Common myeloid progenitor, CD34-positive (primary cell): ENCODE measurements at places on chromosomes 4 and X.
A peak's percentile ranks its signal among the peaks of the same experiment; 100 is the strongest.

- peak; percentile 61 for DNase-seq
Observed at GRCh38 chr4:182478475-182478874, 235.3 kb downstream of the TENM3 start.

DNA sequence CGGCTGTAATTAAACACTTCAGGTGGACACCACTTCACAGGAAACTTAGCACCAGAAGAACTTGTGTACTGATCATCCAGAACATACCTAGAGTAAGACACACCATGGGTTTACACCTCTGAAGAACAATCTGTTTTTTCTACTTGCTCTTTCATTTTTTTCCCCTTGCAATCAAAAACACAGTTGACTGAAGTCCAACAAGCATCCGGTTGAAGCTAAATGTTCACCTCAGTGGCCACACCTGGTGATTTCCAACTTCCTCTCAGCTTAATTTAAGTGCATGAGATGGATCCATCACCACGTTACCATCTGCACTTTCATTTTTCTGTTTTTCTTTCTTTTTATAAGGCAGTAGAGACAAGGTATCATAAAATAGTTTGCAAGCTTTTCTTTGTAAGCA, 4.9 kb upstream of the TXK start:
- no peak for DNase-seq

DNA sequence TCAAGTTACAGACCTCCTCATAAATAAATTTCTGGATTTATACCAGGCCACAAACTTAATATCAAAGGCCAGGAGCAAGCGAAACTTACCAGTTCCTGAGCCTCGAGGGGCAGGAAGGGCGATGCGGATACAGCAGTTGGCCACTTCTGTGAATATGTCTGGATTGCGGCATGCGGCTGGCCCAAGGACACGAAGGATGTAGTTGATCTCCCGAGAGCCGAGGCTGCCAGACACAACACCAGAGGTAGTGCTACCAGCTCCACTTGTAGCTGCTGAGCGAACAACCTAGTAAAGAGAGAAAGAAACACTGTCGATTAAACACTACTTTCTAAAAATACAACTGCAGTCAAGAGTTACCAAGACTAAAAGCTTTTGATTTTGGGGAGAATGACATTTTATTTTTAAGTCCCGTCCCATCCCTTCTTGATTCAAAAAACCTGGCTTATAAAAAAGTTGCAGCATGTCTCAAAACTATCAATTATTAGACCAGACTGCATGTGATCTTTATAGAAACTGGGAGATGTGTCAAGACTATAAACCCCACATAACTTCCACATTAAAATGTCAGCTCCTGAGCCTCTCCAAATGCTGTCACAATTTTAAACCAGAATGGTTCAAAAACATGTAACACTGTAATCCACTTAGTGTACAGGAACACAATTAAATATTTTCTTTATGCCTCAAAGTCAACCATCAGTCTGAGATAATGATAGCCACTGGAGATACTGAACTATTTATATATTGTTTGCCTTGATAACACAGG, 105.6 kb downstream of the HUWE1 start:
- DNase-seq = no peak

- peak; percentile 70 for DNase-seq
Observed at GRCh38 chr4:171639540-171639939, 173.7 kb upstream of the GALNTL6 start.

DNA sequence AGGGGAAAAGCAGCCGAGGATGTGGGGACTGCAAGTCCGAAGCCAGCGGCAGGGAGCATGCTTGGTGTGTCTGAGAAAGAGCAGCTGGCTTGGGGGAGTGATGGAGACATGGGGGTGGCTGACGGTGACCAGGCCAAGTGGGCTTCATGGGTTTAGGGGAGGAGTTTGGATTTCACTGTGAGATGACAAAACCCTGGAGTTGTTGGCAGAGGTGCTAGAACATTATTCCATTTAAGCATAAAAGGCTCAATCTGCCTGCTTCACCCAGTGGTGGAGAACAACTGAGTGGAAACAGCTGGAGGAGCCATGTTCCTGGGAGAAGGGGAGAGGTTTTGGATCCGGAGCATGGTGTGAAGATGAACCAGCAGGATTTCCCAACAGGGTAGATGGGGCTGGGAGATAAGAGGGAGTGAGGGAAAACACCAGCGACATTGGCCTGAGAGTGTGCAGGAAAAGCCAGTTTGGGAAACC, 318.0 kb upstream of the TAPT1 start:
- no peak for DNase-seq

DNA sequence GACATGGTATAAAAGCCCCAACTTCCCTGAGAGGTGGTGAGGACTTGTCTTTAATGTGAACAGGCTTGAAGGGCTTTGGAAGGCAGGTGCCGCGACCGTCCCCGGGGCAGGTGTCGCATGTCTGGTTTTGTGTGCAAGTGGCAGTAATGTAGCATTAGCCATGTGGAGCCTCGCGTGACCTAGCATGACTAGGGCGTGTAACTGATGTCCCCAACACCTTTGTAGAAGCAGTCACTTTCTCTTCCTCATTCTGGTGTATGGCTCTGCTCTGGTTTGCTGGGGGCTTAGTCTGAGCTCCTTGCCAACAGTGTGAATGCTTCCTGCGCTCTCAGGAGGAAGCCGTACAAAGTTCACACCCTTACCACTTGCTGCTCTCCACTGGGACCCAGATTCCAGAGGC, 145.7 kb downstream of the AMMECR1 start:
- no peak for DNase-seq

DNA sequence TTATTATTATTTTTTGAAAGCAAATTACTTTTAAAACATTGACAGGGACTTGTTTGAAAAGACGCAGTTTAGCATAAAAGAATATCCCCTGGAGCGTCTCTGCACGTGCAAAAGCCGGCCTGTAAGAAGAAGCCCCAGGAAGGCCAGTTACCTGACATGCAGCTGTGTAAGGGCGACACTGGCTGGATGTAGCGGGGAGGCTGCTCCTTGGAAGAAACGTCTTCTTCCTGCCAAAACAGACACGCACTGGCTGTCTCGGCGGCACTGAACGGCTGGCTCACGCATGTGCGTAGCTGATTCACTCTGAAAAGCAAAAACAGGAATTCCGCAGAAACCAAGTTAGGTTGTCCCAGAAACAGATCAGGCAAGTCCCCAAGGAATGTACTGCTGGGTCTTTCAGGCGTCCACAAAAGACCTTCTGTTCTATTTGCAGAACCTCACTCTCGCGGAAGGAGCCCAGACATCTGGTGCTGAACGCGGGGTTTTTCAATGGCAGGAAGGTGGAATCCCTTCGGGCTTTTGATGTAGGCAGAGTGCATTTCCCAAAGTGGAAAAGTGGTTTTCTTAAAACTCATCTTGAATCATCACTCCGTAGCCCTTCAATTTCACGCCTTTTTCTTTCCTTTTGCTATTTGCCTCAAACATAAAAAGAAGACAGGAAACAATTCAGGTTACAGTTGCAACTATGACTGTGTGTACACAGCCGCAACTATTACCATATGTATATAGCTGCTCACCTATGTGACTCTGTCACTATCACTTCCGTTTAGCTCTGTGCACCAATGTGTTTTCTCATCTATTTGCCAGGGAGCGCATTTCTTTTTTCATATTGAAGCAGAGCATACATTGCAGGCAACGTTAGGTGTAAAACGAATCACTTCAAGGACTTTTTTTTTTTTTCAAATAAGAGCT, 38.1 kb upstream of the ARSH start:
- no peak for DNase-seq

- no peak for DNase-seq
Observed at GRCh38 chrX:34275699-34276098, 143.6 kb upstream of the FAM47A start.

GRCh38 chrX:121336831-121337421, 289.5 kb downstream of the GLUD2 start:
- no peak for DNase-seq

- no peak for DNase-seq
Observed at GRCh38 chrX:112835019-112835418, 5.6 kb downstream of the AMOT start.

DNA sequence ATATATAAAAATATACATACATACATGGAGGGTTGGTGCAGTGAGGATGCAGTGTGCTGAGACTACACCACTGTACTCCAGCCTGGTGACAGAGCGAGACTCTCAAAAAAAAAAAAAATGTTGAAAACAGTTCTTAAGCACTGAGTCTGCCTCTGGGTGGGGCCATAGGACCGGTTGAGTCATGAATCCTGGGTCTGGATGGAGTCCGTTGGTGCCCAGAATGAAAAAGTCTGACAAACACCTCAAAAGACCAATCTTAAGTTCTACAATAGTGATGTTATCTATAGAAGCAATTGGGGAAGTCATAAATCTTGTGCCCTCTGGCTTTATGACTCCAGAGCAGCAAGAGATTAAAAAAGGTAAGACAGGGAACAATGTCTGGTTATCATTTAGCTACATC, 70.4 kb downstream of the FGFBP1 start:
- peak; percentile 97 for DNase-seq

- peak; percentile 64 for DNase-seq
Observed at GRCh38 chrX:46912098-46912602, at the start of gene JADE3. JADE3 (plus strand) TSS chrX:46912421; CDS start chrX:46984895, 72,474 bp downstream.

DNA sequence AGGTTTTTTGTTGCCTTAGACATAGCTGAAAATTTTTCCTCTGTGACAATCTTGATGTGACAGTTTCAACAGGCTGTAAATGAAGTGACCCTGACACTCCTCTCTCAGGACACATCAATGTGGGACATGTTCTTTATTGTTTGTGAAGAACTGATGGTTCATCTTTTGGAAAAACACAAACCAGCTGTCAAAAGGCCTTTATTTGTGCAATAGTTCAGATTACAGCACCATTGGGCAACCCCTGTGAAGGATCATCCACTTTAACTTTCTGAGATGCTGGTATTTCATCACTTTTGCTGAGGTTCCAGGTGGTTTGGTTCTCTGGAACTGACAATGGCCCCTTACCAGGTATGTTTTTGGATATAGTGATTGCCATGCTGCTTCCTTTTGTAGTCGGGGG, 40.3 kb downstream of the OSTC start:
- DNase-seq = no peak

DNA sequence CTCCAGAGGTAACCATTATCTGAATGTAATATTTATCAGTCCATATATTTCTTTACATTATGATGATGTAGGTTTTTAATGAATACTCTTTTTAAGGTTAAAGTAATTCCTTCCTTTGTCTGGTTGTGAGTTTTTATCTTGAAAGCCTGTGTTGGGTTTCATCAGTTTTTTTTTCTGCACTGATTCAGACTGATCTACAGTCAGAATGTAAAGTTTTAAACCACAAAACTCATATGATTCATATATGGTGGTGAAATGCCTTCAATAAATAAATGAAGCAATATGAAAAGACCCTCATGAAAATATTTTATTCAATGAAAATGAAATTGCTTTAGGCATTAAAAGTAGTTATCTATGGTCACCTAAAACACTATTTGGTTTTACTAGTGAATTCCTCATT, 47.1 kb downstream of the SORBS2 start:
- DNase-seq = no peak

DNA sequence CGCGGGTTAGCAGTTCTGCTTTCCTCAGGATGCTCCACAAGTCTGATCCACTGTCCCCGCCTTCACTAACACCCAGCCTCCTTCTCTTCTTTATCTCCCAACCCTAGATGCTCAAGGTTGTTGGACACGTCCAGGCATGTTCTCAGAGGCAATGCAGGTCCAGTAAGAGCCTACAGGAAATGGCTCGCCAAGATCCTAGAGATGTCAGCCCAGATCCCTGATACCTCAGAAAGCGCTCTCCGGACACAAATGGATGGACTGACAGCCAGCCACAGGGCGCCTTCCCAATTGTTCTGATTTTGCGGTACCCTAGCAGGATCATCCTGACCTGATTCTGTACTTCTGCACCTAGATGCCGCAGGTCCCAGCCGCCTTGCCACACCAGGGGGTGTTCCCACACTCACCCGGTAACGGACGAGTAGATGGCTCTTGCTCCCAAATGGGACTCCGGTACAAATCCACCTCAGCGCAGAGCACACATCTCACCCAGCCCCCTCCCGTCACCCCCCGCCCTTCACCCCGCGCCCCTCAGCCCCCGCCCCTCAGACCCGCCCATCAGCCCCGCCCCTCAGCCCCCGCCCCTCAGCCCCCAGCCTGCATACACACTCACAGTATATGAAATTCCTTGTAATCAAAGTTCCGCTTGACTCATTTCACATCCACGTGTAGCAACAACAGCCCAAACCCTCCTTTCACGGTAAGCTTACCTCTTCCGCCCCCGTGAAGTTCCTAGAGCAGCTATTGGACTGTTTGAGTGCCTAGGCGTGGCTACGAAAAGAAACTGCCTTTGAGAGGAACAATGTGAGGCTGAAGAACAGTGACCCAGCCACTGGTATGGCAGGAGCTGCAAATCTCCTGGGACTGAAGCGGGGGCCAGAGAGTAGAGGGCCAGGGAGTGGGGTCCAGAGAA, at the start of gene EDA2R:
TSS of gene EDA2R (minus strand) at position 488 of the 910 bp plus-strand sequence. CDS start 23,058 bp downstream, outside the sequence.
- peak; percentile 88 for DNase-seq

- DNase-seq = no peak
Observed at GRCh38 chrX:20965270-20966044, 408.8 kb upstream of the CNKSR2 start.

GRCh38 chr4:71446479-71447081, 107.8 kb downstream of the SLC4A4 start:
- DNase-seq = no peak

- no peak for DNase-seq
Observed at GRCh38 chr4:71287305-71287704, 51.5 kb upstream of the SLC4A4 start.

- DNase-seq = no peak
Observed at GRCh38 chr4:41658163-41658562, 90.4 kb downstream of the PHOX2B start.

DNA sequence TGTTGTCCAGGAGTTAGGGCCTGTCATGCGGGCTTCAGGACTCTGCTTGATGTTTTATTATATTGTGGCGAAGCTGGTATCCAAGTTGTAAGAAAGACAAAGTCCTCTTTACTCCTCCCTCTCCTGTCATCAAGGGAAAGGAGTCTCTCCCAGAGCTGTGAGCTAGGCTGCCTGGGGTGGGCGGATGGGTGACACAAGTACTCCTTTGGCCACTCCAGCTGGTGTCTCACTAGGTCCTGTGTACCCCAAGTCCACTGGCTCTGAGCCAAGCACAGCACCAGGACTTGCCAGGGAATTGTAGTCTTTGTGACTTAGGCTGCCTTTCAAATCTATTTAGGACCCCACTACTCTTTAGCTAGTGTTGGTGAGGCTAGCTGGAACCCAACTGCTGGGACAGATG, 36.7 kb upstream of the RPS6KA6 start:
- no peak for DNase-seq

- no peak for DNase-seq
Observed at GRCh38 chr4:11430536-11430935, 1.8 kb upstream of the HS3ST1 start.

- no peak for DNase-seq
Observed at GRCh38 chr4:107719207-107719921, 670 bp downstream of the PAPSS1 start.

DNA sequence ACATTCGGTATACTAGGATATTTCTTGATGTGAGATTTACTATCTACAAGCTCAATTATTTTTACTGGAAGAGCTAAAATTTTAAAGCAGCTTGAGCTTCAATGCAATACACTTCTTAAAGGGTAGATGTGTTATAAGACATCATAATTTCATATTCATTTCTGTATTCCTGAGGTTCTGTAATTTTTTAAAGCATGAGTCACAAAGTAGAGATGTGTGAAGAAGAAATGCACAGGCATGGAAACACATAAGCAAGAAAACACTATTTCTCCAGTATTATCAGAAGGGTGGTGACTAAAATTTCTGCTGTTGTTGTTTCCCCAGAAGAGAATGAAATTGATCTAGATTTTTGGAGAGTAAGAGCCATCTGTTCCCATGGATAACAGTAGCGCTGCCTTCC, 72.6 kb downstream of the INPP4B start:
- no peak for DNase-seq
